Activated CD4-positive, alpha-beta T cell treated with anti-CD3 and anti-CD28 coated beads, Interleukin-2, amount 10 ng/mL, durations not matched to agents 24 days and 14 days (primary cell): ENCODE measurements at places on chromosomes 2 and 18.

DNA sequence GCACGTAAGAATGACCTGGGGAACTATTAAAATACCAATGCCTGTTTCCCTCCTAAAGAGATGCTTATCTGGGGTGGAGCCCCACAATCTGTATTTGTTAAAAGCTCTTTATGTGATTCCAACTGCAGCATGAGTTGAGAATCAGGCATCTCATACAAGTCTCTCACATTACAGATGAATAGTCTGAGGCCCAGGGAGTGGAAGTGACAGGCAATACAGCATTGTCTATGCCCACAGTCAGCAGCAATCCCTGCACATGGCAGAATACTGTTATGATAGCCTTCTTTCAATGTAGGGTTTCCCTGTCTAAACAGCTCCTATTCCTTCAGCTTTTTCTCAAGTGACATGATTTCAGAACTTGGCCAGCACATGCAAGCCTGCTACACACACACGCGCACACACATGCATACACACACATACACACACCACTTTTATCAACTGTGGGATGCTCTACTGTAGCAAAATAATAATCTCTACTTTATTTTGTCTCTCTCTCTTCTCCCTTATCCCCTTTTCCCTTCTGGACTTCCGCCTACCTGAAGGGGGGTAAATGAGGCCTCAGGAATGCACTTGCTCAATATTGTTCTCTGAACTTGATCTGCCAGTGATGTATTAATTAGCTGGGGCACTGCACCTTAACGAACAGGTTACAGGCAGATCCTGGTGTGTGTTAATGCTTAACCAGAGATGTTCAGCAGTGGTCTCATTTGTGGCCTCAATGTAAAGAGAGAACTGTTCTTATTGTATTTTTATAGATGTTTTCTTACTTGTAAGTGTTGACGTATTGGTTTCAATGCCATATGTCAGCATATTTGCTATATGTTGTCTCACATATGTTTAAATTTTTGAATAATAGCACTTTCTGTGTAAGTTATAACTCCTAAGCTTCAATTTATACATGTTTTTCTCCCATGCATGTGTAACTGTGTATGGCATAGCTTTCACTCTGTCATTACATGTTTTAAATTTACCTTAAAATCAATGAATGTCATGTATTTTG, 116.0 kb downstream of the SETBP1 start:
- no peak for DNase-seq

DNA sequence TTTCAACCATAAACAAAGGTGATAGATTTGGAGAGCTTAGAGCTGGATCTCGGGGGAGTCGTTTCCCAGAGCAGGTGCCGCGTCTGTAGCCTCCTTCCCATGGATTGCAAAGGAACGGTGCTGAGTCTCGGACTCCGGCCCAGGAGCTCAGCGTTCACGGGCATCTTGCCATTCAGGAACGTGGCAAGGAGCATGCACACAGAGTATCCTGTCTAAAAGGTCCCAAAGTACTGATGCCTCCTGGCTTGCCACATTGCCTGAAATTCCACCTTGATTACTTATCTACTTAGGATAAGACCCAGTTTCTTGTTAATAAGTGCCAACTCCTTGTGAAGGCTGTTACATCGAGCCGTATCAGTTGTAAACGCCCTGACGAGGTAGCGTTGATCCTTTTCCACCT, 197.8 kb upstream of the MYT1L start:
- DNase-seq: no peak

GRCh38 chr18:12460874-12461273, 53.1 kb downstream of the PRELID3A start:
- DNase-seq: no peak

DNA sequence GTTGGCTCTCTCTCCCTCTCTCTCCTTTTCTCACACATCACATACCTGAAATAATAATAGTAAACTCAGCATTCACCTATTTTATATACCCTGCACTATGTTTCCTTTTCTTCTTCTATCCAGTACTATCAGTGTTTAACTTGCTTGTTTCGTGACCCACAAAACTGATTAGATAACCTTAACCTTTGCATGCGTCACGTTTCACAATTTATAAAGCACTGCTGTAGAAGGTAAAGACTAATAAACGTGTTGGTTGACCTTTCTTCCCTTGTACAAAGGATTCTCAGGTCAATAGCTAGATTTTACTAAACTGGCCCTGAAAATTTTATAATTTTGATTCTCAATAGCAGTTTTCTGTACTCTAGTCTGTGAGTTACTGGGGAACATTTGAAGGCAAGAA, 791.7 kb downstream of the DPP10 start:
- DNase-seq: no peak

GRCh38 chr2:175595139-175595538, 406.9 kb downstream of the LNPK start:
- no peak for DNase-seq
